ENCODE measurements at places on chromosomes 16 and 17.

DNA sequence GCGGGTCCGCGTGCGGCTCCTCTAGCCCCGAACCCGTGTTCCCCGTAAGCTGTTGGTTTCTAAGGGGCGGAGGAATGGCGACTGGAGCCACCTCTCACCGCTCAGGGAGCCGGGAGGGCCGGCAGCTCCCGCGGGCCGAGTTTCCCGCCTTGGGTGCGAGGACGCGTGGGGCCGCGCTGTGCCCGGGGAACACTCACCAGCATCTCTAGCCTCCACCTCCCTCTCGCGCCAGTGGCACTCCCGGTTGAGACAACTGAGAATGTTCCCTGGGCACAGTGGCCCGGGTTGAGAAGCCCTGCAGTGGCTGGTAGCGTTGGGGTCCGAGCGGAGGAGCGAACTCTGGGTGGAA is 560 bp downstream of the TELO2 start:
- no peak for DNase-seq

- no peak for DNase-seq
These were observed 25.5 kb downstream of the AXIN2 start for GRCh38 chr17:65535777-65536572.

DNA sequence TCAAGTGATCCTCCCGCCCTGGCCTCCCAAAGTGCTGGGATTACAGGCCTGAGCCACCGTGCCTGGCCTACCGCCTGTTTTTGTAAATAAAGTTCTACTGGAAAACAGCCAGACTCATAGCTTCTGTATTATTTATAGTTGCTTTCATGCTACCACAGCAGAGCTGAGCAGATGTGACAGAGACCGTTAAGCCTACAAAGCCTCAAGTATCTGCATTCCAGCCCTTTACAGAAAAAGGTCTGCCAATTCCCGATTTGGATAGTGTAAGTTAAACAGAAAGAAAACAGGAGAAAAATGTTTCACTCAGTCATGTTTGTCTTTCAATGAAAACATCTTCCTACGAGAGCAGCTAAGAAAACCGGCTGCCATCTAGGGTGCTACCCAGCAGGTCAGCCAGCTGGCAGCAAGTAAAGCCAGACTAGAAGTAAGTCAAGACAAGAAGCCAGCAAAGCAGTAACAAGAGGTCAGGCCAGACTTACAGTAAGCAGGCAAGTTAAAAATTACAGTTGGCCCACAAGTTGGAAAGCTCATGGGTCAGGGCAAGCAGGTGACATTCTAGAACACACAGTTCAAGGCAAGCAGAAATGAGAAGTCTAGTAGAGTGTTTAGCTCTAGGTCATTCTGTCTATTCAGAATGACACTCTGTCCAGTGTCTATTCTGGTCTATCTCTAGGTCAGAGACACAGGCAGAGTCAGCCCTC is 17.7 kb downstream of the NCBP3 start:
- no peak for DNase-seq

GRCh38 chr17:50280068-50280467 is 5.8 kb downstream of the TMEM92 start:
- no peak for DNase-seq

GRCh38 chr17:67050066-67050465 is 5.7 kb downstream of the CACNG1 start:
- no peak for DNase-seq

GRCh38 chr17:35879773-35880654 is at the start of gene CCL5:
Gene CCL5, minus strand, starts transcription at chr17:35880360.
- no peak for DNase-seq

Data from CD8-positive, alpha-beta T cell (primary cell).